Hippocampal formation (tissue), 2 donors: ENCODE measurements at places on chromosomes 2 and 18.

DNA sequence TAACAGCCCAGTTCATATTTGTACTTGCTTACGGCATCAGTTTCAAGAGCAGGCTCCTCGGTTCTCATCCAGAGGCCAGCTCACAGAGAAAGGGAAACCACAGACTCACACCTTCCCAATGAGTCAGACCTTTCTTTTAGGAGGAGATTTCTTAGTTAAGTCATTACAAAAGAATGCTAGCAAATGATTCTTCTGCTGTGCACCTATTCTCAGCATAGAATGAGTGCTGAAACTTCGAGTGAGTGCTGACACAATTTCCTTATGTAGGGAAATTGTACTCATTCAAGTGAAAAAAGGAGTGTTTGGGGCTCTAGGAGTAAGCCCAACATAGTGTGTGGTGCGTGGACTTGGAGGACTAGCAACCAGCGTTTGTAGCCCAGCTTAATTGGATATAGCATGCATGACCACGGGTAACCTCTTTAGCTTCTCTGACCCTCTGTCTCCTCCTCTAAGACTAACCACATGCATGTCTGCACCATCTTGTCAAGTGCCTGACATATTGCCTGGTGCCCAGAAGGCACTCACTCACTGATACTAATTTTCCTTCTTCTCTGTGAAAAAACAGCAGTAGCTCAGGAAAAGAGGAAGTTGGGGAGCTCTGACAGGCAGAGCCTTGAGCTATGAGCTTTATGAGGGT lies 87.0 kb downstream of the ALPK2 start:
- DNase-seq = no peak

- DNase-seq = no peak
These were observed 10.9 kb upstream of the KCNK3 start for GRCh38 chr2:26681656-26682055.

GRCh38 chr2:34666821-34667220 lies 1067.7 kb upstream of the FAM98A start:
- no peak for DNase-seq

- no peak for DNase-seq
These were observed 617.5 kb downstream of the NR4A2 start for GRCh38 chr2:155714983-155715382.

- DNase-seq = no peak
These were observed 222.6 kb upstream of the CTAGE1 start for GRCh38 chr18:22640281-22640842.

DNA sequence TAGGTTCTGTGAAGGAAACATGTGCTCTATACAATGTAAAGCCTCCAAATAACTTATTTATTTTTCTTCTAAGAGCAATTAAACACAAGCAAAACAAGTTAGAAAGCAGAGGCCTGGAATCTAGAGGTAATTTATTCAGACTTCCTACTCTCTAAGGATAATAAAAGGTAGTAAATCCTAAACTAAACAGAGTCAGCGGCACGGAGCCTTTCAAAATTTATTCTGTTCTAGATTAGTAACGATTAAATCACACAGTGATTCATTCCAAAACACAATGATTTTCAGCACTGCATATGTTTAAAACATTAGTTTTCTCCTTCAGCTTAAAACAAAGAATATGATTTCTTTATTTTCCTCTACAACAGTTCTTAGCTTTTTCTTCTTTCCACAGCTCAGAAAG lies 160.9 kb downstream of the FBXO15 start:
- DNase-seq = peak; percentile 6

- DNase-seq = no peak
These were observed 20.2 kb downstream of the DPP4 start for GRCh38 chr2:162053808-162054155.

GRCh38 chr2:42585779-42586178 lies 17.3 kb downstream of the MTA3 start:
- no peak for DNase-seq

- no peak for DNase-seq
These were observed 5.9 kb downstream of the LBX2 start for GRCh38 chr2:74493546-74493945.

GRCh38 chr2:230178546-230179485 lies 41.0 kb downstream of the SP110 start:
- DNase-seq = no peak

DNA sequence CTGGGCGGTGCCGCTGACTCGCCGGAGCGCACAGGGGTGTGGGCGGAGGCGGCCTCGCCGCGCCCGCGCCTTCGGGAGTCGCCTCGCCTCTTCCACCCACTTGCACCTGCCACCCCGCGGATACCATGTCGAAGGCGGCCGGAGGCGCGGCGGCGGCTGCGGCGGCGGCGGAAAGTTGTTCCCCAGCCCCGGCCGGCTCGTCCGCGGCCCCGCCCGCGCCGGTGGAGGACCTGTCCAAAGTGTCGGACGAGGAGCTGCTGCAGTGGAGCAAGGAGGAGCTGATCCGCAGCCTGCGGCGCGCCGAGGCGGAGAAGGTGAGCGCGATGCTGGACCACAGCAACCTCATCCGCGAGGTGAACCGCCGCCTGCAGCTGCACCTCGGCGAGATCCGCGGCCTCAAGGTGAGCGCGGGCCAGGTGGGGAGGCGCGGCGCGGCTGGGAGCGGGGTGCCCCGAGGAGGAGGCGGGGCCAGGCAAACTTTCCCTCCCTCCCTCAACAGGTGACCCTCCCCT lies 766 bp downstream of the CCDC85A start:
- peak; percentile 29 for DNase-seq

GRCh38 chr2:88074854-88075292 lies 7.2 kb downstream of the SMYD1 start:
- DNase-seq = no peak

DNA sequence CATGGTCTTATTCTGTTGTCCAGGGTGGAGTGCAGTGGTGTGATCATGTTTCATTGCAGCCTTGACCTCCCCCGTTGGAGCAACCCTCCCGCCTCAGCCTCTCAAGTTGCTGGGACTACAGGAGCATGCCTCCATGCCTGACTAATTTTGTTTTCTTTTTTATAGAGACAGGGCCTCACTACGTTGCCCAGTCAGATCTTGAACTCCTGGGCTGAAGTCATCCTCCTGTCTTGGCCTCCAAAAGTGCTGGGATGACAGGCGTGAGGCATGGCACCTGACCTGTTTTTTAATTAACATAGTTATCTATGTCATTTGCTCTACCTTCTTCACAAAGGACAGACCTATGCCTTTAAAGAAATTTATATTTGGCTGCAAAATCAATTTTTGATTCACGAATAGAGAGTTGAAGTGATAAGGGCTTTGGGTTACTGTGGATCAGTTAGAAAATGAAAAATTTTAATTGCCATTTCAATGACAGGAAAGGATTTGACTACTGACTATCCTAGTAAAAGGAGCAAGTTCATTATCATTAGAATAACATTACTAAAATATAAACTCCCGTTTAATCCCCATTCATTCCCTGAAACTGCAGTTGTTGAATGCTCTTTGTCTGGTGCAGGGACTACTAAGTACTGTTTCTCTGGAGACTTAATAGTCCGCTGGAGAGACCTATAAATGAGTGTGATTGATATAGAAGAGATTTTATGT lies 3.7 kb downstream of the RNF138 start:
- DNase-seq = no peak

DNA sequence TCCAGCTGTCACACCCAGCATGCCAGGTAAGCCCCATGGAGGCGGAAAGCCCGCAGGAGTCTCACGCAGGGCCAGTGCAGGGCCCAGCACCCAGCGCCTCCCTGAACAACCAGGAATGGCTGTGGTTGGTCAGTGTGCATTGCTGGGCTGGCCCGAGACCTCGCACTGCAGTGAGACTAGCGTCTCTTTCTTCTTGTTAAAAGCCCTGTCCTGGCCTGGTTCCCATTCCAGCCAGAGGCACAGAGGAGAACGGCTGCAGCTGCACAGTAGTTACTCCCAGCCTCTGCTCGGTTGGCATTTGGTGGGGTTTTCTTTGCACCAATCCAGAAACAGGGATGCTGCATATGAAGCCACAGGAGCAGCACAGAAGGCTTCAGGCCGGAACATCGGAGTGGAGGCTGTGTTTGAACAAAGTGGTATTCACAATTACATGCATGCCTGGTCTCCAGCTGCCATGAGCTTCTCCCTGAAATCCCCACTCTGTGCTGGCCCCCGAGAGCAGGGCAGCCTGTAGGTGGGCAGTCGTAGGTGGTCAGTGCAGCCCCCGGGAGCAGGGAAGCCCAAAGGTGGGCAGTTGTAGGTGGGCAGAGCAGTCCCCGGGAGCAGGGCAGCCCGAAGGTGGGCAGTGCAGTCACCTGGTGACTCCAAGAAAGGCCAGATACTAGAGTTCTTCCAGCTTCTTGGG lies 163.7 kb upstream of the PXDN start:
- peak; percentile 24 for DNase-seq
